ENCODE measurements at places on chromosomes 2 and 18.

DNA sequence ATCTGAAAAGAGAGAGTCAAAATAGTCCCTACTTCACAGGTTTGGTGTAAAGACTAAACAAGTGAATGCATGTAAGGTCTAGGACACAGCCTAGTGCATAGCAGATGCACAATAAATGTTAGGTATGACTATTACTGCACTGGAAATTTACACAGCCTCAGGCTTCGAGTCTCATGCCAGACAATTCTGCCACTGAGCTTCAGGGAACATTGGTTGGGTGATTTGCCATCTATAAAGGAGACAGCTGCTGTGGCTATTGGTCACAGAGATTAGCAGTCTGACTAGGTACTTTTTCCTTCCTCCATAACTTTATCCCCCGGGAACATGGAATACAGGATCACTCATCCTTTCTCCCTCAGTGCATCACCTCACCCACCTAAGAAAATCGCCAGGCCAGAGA lies 89.2 kb downstream of the FAM124B start:
- H3K27ac ChIP-seq: no peak overlapping the region
- H3K4me1 ChIP-seq: peaks cover 2% of the 10 kb centered on the region
- H3K27me3 ChIP-seq: peaks cover 30% of the 10 kb centered on the region
- no peaks in the 10 kb centered on the region for H3K36me3 ChIP-seq

GRCh38 chr2:213496226-213496625 lies 212.0 kb downstream of the SPAG16 start:
- H3K36me3 ChIP-seq: no peaks in the 10 kb centered on the region
- no peaks in the 10 kb centered on the region for H3K4me1 ChIP-seq
- no peak for DNase-seq
- H3K4me3 ChIP-seq: no peak overlapping the region

- no peak overlapping the region for H3K4me3 ChIP-seq
- no peaks in the 10 kb centered on the region for H3K4me1 ChIP-seq
- DNase-seq: no peak
- no peaks in the 10 kb centered on the region for H3K27me3 ChIP-seq
- no peak overlapping the region for H3K27ac ChIP-seq
These were observed 86.8 kb downstream of the MAIP1 start for GRCh38 chr2:200042102-200042735.

DNA sequence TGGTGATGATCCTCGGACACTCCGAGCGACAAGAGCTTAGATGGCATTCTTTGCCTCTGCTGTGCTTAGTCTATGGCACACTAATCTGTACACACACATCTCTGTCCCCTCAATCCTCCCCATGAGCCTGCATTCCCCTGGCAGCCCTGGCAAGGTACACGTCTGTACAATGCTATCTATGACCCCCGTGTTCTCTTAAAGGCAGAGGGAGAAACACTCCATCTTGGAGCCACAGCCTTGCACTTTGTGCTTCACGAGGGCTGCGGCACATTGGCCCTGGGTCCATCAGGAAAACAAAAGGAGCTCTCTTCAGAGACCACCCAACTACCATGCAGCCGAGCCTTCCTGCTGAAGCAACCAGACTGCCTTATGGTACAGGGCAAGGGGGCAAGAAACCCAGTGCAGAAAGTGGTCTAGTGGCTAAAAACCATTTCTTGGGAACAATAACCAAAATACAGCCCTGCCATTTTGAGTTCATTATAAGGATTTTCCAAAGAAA lies 42.5 kb downstream of the STEAP3 start:
- H3K4me3 ChIP-seq: no peak overlapping the region
- DNase-seq: no peak
- no peak overlapping the region for H3K27ac ChIP-seq
- H3K27me3 ChIP-seq: peaks cover 4% of the 10 kb centered on the region
- H3K4me1 ChIP-seq: no peaks in the 10 kb centered on the region

DNA sequence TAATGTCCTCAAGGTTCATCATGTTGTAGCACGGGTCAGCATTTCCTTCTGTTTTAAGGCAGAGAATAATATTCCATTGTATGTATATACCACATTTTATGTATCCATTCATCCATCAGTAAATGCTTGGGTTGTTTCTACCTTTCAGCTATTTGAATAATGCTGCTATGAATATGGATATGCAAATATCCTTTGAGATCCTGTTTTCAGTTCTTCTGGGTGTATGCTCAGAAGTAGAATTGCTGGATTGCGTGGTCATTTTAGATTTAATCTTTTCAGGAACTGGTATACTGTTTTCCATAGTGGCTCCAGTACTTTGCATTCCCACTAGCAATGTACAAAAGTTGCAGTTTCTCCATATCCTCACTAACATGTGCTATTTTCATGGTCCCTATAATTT lies 13.4 kb upstream of the ASB1 start:
- no peak overlapping the region for H3K4me3 ChIP-seq
- peaks cover 3% of the 10 kb centered on the region for H3K27me3 ChIP-seq
- peaks cover 9% of the 10 kb centered on the region for H3K36me3 ChIP-seq

DNA sequence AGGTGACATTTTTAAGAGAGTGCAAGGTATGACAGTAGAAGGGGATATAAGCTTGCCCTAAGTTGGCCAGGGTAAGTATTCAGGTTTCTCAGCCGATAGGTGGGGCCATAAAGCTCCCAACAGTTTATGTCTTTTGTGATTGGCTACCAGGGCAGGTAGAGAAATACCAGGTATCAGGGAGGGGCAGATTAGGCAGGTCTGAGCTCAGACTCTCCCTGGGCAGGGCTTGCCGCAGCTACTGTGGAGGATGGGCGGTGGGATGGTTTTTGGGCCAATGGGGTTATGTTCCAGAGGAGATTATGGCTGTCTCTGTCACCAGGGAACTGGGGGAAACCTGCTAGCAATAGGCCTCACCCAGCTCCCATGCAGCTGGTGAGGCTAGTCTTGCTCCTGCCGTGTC lies 211.6 kb downstream of the PTH2R start:
- no peaks in the 10 kb centered on the region for H3K36me3 ChIP-seq
- H3K27ac ChIP-seq: no peak overlapping the region
- no peak for DNase-seq
- H3K4me1 ChIP-seq: no peaks in the 10 kb centered on the region
- H3K4me3 ChIP-seq: no peak overlapping the region

GRCh38 chr2:44651974-44652373 lies 289.5 kb upstream of the SIX3 start:
- H3K36me3 ChIP-seq: no peaks in the 10 kb centered on the region
- H3K4me3 ChIP-seq: no peak overlapping the region
- no peak for DNase-seq
- H3K27me3 ChIP-seq: no peaks in the 10 kb centered on the region

- H3K4me3 ChIP-seq: no peak overlapping the region
- H3K4me1 ChIP-seq: no peaks in the 10 kb centered on the region
These were observed 230.0 kb downstream of the NCKAP5 start for GRCh38 chr2:133338224-133338623.

- H3K4me3 ChIP-seq: no peak overlapping the region
- no peaks in the 10 kb centered on the region for H3K4me1 ChIP-seq
- H3K36me3 ChIP-seq: no peaks in the 10 kb centered on the region
- no peaks in the 10 kb centered on the region for H3K27me3 ChIP-seq
These were observed 159.8 kb upstream of the ETAA1 start for GRCh38 chr2:67237288-67237687.

DNA sequence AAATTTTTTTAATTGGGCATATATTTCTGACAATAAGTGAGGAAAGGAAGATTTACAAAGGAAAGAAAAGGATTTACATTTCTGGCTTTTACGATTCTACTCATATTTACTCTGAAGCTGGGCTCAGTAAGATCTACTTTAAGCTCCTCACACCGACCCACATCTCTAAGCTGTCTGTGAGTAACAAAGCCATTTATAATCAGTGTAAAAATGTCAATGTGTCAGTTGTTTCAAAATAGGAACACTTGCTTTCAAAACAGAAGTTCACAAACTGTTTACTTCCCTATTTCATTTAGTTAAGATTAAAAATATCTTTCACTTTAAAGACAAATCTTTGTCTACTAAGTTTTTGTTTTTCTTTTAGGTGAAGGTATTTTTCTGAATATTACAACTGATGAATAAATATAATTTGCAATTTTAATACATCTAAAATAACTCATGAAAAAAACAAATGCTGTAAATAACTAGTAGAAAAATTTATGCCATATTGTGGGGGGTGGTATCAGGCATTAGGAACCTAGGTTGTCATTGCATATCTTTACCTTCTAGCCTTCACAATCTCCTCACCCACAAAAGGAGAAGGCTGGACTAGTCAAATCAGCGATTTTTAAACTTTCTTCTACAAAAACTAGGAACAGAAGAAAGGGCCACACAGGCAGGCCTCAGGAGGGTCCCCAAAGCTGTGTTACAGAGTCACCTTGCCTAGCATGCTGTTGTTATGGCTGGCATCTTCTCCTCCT lies 64.5 kb downstream of the TMEM131 start:
- H3K4me1 ChIP-seq: peaks cover 50% of the 10 kb centered on the region
- H3K4me3 ChIP-seq: peak overlapping the region; percentile 64
- peak overlapping the region; percentile 47 for H3K27ac ChIP-seq
- DNase-seq: no peak
- peaks cover 21% of the 10 kb centered on the region for H3K36me3 ChIP-seq

GRCh38 chr2:96685577-96686459 lies 43.3 kb downstream of the FER1L5 start:
- H3K4me1 ChIP-seq: no peaks in the 10 kb centered on the region
- H3K4me3 ChIP-seq: no peak overlapping the region
- H3K27me3 ChIP-seq: peaks cover 22% of the 10 kb centered on the region
- no peaks in the 10 kb centered on the region for H3K36me3 ChIP-seq

DNA sequence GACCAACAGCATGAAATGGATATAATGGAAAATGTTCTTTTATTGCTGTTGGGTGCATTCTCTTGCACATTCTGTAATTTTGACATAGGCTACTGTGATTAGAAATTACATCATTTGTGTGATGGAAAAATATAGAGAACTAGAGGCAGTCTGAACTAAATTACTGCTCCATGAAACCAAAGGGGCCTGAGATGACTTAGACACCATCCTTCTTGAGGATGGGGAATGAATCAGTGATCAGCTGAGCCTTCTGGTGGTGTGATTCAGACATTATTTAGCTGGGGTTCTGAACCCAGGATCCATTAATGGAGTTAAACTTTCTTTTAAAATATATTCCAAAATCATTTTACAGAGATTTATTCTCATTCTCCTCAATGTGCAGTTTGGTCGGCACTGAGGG lies 135.8 kb downstream of the LDLRAD4 start:
- peaks cover 7% of the 10 kb centered on the region for H3K36me3 ChIP-seq
- no peak overlapping the region for H3K4me3 ChIP-seq
- no peak overlapping the region for H3K27ac ChIP-seq
- peaks cover 16% of the 10 kb centered on the region for H3K4me1 ChIP-seq

- H3K36me3 ChIP-seq: peaks cover 39% of the 10 kb centered on the region
- H3K4me1 ChIP-seq: peaks cover 3% of the 10 kb centered on the region
- H3K27me3 ChIP-seq: no peaks in the 10 kb centered on the region
- H3K4me3 ChIP-seq: no peak overlapping the region
- H3K27ac ChIP-seq: no peak overlapping the region
These were observed 30.6 kb upstream of the DYSF start for GRCh38 chr2:71422786-71423185.

- H3K27me3 ChIP-seq: no peaks in the 10 kb centered on the region
- H3K36me3 ChIP-seq: no peaks in the 10 kb centered on the region
- H3K27ac ChIP-seq: no peak overlapping the region
- no peak overlapping the region for H3K4me3 ChIP-seq
These were observed 43.7 kb downstream of the FSIP2 start for GRCh38 chr2:185782223-185782769.

DNA sequence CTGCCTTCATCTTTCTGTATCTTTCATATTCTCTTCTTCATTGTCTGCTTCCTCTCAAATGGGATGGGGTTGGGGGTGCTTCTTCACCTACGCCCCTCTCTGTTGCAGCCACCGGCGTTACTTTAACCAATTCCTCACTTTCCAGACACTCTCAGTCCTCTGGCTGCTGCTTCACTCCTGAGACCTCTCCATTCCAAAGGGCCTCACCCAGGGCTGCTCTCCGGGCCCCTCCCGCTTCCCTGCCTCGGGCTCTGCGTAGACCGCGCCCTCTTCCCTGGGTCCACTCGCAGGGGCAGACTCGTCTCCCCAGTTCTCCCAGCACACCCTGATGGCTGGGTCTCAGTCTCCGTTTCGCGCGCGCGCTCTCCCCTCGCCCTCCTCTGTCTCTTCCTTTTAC lies 926 bp downstream of the SERPINB8 start:
- peaks cover 5% of the 10 kb centered on the region for H3K27me3 ChIP-seq
- no peak for DNase-seq
- H3K4me1 ChIP-seq: peaks cover 59% of the 10 kb centered on the region
- H3K4me3 ChIP-seq: peak overlapping the region; percentile 100
- peaks cover 4% of the 10 kb centered on the region for H3K36me3 ChIP-seq

DNA sequence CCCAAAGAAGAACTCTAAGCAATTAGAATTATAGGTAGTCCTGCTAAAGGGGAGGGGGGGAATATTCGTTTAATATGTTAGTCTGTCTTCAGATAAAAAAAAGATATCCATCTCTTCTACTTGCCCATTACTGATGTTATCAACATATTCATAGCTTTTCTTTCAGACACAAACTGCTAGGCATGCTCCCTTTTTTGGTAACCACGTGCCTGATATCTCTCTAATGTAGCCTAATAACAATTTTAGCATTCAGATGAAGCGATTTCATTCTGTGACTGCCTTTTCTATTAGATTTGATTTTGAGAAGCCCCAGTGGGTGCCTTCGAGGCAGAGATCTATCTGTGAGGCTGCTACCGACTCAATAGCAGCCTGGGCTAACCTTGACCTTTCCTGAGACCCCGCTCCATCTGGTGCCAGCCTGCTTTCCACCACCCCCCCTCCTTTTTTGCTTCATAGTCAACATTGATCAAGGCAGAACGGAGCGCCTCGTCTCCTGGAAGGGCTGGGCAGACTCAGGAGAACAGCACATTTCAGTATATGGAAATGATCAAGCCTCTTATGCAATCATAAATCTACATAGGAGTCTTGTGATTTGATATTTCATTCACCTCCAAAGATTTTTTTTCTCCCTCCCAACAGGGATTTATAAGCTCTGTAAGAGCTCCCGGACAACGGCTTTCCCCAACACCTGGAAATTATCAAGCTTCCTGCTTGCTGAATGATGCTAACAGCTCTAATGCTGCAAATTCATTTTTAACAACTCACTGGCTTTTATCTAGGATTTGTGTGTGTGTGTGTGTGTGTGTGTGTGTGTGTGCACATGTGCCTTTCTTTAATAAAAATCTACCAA lies 14.7 kb upstream of the BCL11A start:
- H3K4me3 ChIP-seq: no peak overlapping the region
- H3K27ac ChIP-seq: no peak overlapping the region
- no peaks in the 10 kb centered on the region for H3K36me3 ChIP-seq
- peaks cover 6% of the 10 kb centered on the region for H3K27me3 ChIP-seq
- H3K4me1 ChIP-seq: peaks cover 9% of the 10 kb centered on the region
- no peak for DNase-seq

DNA sequence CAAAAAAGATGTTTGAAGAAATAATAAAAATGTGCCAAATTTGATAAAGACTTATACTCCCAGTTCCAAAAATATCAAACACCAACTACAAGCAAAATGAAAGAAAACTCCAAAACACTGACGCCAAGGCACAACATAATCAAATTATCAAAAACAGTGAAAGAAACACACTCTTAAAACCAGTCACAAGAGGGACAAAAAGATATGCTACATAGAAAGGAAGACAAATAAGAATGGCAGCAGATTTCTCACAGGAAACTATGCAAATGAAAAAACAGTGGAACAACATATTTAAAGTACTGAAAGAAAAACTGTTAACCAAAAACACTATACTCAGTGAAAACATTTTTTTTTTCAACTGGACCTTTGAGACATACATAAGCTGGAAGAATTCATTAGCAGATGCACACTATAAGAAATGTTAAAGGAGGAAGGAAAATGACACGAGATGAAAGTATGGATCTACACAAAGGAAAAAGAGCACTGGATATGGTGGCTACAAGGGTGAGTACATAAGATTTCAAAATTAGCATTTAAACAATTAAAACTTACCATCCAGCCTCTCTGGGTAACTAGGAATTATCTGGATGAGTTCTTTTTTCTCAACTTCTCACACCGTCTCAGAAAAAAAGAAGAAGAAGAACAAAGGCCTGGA lies 94.0 kb upstream of the ACVR1C start:
- H3K4me1 ChIP-seq: no peaks in the 10 kb centered on the region
- H3K27ac ChIP-seq: peak overlapping the region; percentile 31
- peaks cover 39% of the 10 kb centered on the region for H3K36me3 ChIP-seq
- no peak overlapping the region for H3K4me3 ChIP-seq

Data from stimulated activated naive B cell treated with anti-CD40 and anti-IgM and Interleukin-4, amounts not matched to agents 10 μg/mL and 1 μg/mL and 100 μg/mL, for 72 hours (primary cell).